ENCODE measurements at places on chromosomes 6 and 20.
A peak's percentile ranks its signal among the peaks of the same experiment; 100 is the strongest.

- no peak for DNase-seq
These were observed 135.4 kb downstream of the REV3L start for GRCh38 chr6:111347589-111347988.

DNA sequence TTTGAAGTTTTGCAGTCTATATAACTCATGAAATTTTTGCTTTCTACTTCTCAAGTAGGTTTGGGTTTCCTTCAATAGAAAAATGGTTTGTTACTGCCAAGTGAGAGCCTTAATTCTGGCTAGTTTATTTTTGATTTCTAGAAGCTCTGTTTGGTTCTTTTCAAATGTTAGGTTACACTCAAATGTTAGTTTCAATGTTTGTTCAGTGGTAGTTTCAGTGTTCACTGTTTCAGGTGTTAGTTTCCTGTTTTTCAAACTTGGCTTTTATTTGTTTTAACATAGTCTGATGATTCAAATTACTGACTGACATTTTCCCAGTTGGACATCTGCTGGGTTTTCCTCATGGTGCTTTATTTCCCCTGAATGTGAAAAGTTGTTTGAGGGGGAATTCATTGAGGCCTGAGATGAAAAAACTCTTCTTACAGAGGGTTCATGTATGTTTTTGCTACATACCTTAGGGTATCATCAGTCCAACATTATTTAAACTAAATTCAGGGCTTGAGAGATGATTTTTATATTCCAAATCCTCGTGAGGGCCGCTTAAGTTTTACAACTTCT lies 189.0 kb downstream of the JARID2 start:
- no peak for DNase-seq

DNA sequence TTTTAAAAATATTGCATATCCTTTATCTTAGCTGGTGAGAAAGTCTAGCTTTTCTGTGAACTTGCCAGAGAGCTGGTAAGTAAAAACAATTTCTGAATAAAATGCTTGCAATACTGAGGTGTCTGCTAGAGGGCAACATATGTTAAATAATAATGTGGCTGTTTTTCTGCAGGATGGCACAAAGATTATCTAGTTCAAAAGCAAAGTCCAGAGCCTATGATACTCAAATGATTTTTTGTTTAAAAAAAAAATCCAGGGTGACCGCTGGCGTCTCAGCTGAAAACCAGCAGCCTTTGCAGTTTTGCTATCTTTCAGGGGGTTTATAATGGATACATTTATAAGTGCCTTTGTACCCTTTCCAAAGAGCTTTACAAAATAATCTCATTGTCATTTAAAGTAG lies 194.9 kb downstream of the PHACTR1 start:
- DNase-seq: peak; percentile 33

- DNase-seq: no peak
These were observed 330.1 kb downstream of the DHX35 start for GRCh38 chr20:39292193-39292736.

DNA sequence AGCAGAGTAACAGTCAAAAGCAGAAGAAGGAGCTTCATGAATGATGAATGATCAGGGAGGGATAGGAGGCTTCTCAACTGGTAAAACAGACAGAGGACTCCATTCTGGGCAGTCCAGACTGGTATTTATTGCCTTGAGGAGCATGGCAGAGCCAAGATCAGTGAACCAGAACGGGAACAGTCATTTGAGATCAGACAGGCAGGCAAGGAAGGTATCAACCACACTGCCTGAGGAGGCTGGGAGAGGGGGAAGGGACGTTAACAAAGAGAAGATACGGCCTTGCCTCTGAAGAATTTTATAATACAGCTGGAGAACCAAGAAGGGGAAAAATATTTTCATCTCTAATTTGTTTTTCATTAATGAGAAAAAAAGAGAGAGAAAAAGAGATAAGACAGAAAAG lies at the start of gene DEFB121:
Gene DEFB121, minus strand, starts transcription at position 101 of the 400 bp plus-strand sequence. Its CDS starts 63 bp downstream, at position 38.
- DNase-seq: no peak

DNA sequence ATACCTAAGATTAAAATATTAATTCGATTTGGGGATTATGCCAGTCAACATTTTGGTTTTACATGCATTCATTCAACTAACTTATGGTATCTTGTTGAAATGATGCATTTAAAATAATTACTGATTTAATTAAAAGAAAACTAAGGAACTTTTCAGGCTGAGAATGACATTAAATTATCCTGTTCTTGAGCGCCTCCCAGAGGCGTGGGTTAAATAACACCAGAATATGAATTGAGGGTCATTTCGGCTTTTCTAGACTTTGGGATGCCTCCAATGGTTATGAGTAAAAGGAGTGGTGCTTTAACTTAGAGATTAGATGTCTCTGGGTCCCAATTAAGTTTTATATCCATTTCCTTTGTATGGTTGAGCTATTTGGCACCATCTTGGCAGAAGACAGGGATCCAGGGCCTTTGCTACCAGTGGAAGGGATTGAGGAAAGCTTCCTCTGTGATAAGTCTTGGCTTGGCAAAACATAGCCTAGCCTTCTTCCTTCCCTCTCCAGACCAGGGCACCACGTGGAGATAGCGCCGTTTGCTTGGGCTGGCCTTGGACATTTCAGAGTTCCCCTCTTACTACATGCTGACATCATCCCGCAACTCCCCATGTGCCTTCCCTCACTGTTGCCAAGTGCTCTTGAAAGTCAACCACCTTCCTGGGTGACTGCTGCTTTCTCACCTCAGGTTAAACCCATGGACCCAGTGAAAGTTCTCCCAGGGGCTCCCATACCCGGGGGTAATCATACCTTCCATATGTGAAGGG lies 28.7 kb downstream of the GNAS start:
- no peak for DNase-seq

GRCh38 chr6:5464099-5464885 lies 203.0 kb downstream of the FARS2 start:
- no peak for DNase-seq

DNA sequence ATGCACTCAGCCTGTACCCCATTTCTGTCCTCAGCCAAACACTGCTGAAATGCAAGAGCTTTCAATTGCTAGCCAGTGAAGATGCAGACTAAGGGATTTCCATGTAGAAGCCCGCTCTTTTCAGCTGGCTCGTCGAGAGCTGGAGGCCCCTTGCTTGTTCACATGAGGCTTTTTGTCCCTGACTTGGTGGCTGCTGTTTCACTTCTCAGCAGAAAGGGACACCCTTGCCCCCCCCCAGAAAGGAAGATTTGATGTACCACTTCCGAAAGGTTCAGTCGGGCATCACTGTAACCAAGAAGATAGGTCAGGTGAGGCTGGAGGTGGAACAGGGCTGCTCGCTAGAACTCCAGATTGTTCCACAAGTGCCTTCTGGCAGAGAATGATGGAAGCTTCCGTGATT lies 23.3 kb downstream of the PTPN1 start:
- no peak for DNase-seq

Measured in hematopoietic multipotent progenitor cell (in vitro differentiated cells).